ENCODE measurements at places on chromosomes 13 and 19.

- DNase-seq = no peak
Observed at GRCh38 chr13:105783261-105783660, 752.2 kb downstream of the EFNB2 start.

GRCh38 chr19:35353635-35354034 lies 4.6 kb upstream of the FFAR3 start:
- no peak for DNase-seq

- no peak for DNase-seq
Observed at GRCh38 chr13:98298599-98298998, 121.5 kb upstream of the RNF113B start.

GRCh38 chr19:34193439-34193838 lies 21.1 kb downstream of the LSM14A start:
- no peak for DNase-seq

- no peak for DNase-seq
Observed at GRCh38 chr13:79491715-79492114, 10.8 kb downstream of the NDFIP2 start.

- DNase-seq = no peak
Observed at GRCh38 chr13:28805193-28805819, 14.8 kb upstream of the MTUS2 start.

DNA sequence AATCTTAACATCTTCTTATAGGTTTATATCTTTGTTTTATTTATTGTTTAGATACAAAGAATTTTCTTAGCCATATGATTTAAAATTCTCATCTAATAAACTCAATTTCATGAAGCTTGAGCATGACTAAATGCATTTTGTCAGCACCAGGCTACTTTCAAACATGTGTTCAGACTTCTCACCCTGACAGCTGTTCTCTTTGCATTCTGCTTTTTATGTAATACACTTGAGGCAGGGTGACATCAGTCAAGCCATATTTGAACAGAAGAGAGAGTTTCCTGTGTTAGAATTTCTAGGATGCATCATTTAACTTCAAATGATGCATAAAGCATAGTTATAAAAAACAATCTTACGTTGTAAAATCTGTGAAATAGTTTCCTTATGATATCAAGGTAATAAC lies 1295.1 kb upstream of the PCDH20 start:
- DNase-seq = no peak

- no peak for DNase-seq
Observed at GRCh38 chr19:6890938-6891337, 3.6 kb downstream of the ADGRE1 start.

DNA sequence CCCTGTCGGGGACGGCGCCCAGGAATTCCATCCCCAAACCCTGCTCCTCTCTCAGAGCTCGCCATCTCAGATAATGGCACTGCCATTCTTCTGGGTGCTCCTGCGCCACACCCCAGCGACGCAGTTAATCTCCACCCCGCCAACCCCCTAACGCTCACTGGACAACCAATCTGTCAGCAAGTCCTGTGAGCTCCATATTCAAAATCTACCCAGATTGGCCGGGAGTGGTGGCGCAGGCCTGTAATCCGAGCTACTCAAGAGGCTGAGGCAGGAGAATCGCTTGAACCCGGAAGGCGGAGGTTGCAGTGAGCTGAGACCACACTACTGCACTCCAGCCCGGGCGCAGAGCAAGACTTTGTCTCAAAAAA lies 18.6 kb downstream of the FCGBP start:
- no peak for DNase-seq

- DNase-seq = no peak
Observed at GRCh38 chr13:71169180-71169579, 697.8 kb downstream of the DACH1 start.

- no peak for DNase-seq
Observed at GRCh38 chr19:29952177-29952576, 10.1 kb downstream of the URI1 start.

DNA sequence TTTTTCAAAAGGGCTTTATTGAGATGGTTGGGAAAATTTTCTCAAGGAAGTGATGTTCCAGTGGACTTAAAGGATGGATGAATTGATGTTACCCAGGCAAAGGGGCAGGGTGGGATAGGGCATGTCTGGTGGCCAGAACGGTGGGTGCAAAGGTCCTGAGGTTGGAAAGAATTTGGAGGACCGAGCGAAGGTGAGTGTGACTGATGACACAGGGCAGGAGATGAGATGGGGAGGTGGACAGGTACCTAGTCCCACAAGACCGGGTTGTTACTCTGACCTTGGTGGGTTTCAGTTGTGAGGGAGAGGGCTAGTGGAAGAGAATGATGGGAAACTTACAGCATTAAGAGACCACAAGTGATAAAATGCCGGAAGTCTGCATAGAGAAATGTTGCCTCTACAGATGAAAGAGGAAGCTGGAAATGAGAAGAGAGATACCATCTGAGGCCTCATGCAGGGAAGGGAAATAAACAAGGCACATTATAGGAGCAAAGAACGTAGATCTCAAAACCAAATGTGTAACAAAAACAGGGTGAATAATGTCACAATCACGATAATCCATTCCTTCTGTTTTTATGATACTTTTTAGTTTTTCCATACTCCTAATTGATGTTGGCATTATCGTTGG lies 4.5 kb downstream of the ADGRE1 start:
- no peak for DNase-seq

GRCh38 chr19:53966931-53967330 lies 4.2 kb downstream of the CACNG8 start:
- no peak for DNase-seq

- no peak for DNase-seq
Observed at GRCh38 chr13:79237981-79238380, 168.1 kb downstream of the RBM26 start.

- DNase-seq = no peak
Observed at GRCh38 chr13:48125794-48126228, 30.9 kb upstream of the MED4 start.

- peak; percentile 91 for DNase-seq
Observed at GRCh38 chr19:4007021-4007835, at the start of gene PIAS4. PIAS4 (plus strand) TSS chr19:4007736; CDS start chr19:4007761, 25 bp downstream.

GRCh38 chr13:50387051-50387581 lies 371.9 kb downstream of the KCNRG start:
- no peak for DNase-seq

DNA sequence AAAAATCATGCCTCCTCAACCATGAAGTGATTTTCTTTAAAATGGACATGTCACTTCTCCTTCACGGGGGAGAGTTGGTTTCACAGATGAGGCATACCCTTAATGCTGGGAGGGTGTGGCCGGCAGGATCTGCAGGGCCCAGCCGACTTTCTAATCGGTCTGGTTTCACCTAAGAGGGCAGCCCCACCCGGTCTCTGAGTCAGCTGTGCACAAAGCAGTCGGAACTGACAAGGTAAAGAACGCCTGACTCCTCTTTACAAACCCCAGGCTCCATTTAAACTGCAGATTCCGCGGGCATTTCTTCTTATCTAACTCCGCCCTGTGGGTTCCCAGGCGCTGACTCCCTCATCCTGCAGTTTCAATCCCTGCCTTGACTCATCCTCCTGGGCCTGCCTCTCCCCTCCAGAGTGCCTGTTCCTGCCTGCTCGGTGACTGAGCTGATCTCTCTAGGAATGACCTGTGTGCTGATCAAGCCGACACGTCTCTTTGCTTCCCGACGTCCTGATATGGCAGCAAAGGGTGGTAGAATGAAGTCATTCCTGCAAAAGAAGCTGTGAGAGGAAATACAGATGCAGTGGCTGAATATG lies 63.4 kb downstream of the EFNB2 start:
- DNase-seq = no peak

GRCh38 chr19:13097033-13097462 lies 5.6 kb downstream of the LYL1 start:
- DNase-seq = no peak

DNA sequence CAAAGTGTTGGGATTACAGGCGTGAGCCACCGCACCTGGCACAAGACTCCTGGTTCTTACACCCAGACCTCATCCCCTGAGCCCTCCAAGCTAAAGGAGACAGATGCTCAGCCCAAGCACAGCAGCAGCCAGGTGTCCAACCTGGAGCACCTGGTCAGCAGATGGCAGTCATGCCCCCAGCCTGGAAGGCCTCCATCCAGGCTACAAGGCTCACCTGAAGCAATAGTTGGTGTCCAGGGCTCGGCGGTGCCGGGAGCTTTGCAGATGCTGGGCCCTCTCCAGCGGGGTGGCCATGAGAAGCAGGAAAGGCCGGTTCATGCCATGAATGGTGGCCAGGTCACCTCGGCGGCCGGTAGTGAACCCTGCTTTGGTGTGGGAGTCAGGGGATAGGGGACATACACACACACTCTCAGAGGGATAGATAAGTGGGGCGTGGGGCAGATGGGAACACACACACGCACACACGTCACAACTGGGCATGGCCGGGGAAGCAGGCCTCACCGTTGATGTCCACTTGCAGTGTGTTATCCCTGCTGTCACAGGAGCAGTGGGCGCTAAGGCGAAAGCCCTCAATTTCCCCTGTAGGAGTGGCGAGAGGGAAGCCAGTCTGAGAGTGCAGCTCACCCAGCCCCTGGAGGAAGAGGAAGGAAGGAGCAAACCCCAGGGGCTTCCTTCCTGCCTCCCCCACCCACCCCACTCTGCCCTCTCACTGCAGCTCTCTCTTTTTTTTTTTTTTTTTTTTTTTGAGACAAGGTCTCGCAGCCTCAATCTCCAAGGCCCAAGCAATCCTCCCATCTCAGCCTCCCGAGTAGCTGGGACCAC lies 11.8 kb downstream of the TGFB1 start:
- DNase-seq = no peak

DNA sequence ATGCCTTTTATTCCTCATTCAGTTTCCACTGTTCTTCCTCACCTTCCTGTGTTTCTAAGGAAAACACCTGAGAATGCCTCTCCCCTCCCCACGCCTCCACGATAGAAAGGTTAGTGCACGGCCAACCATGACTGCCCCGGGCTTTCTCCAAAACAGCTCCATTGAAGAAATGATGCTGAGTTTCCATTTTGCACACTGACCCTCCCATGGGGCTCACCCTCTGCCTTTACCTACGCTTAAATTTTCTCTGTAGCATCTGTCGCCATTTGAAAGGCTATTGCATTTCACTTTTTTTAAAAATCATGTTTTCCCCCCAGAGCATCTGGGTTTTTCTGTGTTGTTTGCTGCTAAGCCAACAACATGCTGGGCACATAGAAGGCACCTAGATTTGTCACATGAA lies 48.2 kb downstream of the ABCC4 start:
- no peak for DNase-seq

GRCh38 chr13:32277839-32278238 lies 37.3 kb downstream of the ZAR1L start:
- no peak for DNase-seq

- no peak for DNase-seq
Observed at GRCh38 chr13:108902405-108903155, 273.2 kb downstream of the MYO16 start.

All from progenitor cell of endocrine pancreas (in vitro differentiated cells).